T-helper 2 cell treated with Interferon-gamma antibody and Interleukin-4, amounts not matched to agents 5 μg/mL and 100 μg/mL, for 36 hours (primary cell): ENCODE measurements at places on chromosomes 4 and X.

- no peak for DNase-seq
Measured at GRCh38 chrX:72621163-72621562, 48.5 kb upstream of the HDAC8 start.

GRCh38 chr4:41963105-41963504 lies 18.5 kb upstream of the DCAF4L1 start:
- DNase-seq, result no peak

DNA sequence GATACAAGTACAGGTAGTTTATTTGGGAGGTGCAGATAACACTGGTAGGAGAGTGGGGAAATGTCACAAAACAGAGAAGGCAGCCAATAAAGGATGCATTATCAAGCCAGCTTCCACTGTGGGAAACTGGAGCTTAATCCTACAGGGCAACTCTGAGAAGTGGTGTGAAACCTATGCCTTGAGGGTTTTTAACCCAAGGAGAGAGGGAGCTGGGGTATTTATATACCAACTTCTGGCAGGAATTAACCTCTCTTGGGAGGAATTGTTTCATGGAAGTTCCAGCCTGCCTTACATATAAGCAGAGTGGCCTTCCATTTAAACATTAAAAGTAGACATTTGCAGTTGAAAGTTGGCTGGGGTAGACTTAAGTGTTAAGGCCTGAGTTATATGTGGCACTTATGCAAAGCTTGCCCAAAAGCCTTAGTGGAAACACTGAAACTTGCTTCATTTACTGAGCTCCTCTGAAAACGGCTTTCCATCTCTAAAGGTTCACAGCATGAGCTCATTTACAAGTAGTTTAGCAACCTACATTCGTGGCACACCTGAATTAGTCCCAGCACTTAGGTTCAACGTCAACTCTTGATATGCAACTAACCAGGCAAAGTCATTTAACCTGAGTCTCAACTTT lies 19.2 kb downstream of the MAGEB17 start:
- DNase-seq, result no peak

- DNase-seq, result no peak
Measured at GRCh38 chrX:35561985-35562384, 236.2 kb upstream of the MAGEB16 start.

DNA sequence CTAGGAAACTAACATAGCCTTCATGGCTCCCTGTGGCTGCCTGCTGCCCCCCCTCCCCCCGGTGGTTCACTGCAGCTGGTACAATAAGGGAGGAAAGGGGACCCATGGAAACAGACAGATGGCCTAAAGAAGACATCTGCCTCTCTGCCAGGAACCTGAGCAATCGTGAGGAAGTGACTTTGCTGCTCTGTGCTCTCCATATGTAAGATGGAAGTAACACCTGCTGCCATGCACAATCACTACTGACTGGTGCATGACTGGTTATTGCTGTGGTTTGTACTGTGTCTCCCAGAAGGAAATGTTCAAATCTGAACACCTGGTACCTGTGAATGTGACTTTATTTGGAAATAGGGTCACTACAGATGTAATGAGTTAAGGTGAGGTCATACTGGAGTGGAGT lies 43.6 kb downstream of the CD99L2 start:
- DNase-seq, result no peak
